ENCODE measurements at places on chromosomes 4 and X.

DNA sequence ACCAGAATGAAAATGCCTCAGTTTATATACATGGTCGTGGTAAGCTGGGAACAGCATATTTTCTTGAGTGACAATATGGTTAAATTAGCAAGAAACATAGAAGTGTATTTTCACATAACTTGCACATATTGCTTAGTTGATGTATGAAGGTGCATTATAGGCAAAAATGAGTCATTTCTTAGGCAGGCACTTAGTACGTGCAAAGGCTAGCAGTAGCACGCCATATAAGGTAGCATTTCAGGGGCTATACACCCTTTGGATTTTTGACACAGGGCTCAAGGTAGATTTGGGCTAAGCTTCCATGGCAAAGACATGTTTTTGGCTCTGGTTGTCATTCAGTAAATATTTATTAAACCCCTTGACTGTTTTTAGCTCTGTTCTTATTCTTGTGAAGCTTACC, 33.1 kb downstream of the PCDH7 start:
- DNase-seq, result no peak

GRCh38 chr4:113695328-113696169, 66.0 kb downstream of the CAMK2D start:
- DNase-seq, result no peak

GRCh38 chr4:105807496-105807895, 87.8 kb upstream of the NPNT start:
- no peak for DNase-seq

DNA sequence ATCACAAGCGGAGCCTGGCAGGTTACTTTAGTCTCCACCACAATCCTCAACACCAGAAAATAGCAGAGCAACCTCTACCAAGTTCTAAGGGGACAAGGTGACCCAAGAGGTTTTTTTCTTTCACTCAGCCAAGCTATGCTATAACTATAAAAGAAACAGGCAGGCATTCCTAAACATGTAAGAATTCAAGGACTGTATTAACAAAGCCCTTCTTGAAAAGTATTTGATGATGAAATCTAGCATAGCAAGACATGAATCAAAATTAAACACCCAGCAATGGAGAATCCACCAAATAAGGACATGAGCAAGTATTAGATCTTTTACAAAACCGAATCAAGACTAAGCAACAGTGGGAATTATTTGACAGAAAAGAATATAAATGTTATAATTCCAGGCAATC, 25.7 kb upstream of the C1QTNF7 start:
- DNase-seq, result no peak

GRCh38 chrX:13647709-13648212, 5.2 kb upstream of the TCEANC start:
- peak; percentile 60 for DNase-seq

- no peak for DNase-seq
These were observed 1534.6 kb upstream of the AGA start for GRCh38 chr4:178976861-178977260.

GRCh38 chr4:172818901-172819300, 349.7 kb upstream of the GALNT7 start:
- no peak for DNase-seq

DNA sequence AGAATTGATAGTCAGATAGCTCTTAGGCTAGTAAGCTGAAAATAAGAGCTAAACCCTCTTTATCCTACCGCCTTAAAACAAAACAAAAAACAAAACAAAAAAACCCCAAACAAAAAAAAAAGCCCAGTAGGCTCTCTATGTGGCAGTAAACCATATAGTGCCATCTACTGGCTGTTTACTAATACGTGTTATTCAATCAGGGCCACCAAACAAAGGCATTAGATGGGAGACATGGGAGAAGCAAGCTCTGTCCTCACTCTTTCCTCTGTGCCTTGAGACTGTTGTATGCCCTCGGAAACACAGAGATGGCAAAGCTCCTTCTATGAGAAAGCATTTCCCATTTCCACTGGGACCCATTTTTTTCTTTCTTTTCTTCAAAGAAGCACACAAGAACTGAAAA, 148.8 kb upstream of the MID1 start:
- DNase-seq, result no peak

GRCh38 chr4:189202182-189202868, 738.3 kb upstream of the FRG1 start:
- no peak for DNase-seq

DNA sequence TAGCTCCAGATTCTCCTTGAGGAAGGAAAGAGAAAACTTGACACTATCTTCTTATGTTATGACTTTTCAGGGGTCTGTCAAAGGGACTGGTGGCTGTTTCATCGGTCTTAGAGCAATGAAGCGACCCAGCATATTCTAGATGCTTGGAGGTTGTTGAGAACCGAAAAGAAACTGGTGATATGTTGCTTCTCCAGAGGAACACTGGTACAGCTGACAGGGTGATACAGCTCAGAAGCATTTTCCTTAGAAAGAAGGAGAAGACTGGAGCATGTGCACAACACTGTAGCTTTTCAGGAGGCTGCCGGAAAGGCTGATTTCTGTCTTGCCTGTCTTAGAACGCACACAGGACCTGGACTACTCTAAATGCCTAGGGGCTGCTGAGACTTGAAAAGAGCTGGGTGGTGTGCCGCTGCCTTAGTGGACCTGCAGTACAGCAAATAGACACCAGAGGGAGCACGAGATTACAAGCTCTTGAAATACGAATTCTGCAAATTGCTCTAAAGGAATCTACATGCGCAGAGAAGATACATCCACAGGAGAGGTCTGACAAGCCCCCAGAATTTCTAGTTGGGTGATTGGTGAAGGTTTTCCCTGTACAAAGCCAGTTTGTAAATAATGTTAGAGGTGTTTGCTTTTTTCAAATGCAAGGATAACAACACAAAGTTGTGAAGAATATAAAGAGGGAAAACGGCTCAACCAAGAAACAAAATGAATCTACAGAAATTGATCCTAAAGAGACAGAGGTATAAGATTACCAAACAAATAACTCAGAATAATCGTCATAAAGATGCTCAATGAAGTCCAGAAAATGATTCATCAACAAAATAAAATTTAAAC, 223.1 kb upstream of the DMD start:
- DNase-seq, result no peak

GRCh38 chr4:961351-962230, 11.8 kb downstream of the DGKQ start:
- no peak for DNase-seq

DNA sequence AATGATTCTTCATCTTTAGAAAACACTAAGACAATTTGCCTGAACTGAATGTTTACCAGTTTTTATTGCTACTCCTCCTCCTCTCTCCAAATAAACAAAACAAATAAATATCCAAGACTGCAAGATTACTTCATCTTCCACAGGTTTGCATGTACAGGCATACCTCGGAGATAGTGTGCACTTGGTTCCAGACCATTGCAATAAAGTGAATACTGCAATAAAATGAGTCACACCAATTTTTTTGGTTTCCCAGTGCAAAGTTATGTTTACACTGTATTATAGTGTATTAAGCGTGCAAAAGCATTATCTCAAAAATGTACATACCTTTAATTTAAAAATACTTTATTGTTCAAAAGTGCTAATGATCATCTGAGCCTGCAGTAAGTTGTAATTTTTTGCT, 53.3 kb downstream of the FBXL5 start:
- DNase-seq, result no peak

- peak; percentile 77 for DNase-seq
These were observed 441 bp downstream of the SLC9B2 start for GRCh38 chr4:103075894-103076746.

All from CD4-positive, alpha-beta T cell treated with Interleukin-4 for 1 hour (primary cell).